ENCODE measurements at places on chromosomes 12 and 14.
A peak's percentile ranks its signal among the peaks of the same experiment; 100 is the strongest.

DNA sequence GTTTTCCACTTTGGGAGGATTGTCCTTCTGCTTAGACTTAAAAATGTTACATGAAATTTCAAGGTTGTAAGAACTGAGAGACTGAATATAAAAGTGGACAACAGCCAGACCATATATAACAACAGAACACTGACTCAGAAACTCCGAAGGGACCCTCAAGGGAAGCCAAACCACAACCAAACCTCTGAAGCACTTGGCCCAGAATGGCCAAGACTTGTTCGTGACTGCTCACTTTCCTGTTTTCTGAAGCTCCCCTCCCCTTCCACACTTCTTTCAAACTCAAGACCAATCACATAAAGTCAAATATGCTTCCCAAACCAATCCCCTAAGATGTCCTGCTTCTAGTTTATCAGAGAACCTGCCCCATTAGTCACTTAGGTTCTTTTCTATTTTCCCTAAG lies 13.7 kb downstream of the OR6J1 start:
- DNase-seq = no peak

DNA sequence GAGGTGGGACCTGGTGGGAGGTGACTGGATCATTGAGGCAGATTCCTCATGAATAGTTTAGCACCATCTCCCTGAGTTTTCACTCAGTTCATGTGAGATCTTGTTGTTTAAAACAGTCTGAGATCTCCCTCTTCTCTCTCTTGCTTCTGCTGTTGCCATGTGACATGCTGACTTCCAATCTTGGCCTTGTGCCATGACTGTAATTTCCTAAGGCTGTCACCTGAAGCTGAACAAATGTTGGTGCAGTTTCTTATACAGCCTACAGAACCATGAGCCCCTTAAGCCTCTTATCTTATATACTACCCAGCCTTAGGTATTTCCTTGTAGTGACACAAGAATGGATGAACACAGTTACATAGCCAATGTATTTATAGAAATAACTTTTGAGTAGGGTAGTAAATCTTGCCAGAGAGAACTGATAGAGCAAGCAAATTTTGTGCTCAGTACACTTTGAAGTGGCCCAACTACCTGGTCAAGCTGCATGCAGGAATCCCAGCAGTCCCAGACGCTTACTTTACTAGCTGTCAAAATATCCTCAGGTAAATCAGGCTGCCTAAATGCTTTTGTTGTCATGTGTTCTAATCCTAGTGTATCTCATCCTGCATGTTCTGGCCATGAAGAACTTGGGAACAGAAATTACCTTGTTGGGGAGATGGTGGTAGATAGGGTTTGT lies 445.6 kb upstream of the MIS18BP1 start:
- no peak for DNase-seq

DNA sequence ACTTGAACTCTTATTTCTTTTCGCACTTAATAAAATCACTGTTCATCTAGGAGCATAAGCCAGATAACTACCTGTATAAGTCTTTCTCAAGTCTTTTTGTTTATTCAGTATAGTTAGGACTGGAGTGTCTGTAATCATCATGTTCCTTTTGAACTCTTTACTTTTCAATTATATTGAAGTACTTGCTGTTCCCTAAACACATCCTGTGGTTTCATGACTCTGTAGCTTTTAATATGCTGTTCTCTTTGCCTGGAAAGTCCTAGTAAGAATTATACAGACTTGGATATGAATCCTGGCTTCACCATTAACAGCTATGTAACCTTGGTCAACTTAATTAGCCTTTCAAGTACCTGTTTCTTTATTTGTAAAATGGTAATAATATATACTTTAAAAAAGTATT lies 88.2 kb downstream of the CCDC91 start:
- no peak for DNase-seq

DNA sequence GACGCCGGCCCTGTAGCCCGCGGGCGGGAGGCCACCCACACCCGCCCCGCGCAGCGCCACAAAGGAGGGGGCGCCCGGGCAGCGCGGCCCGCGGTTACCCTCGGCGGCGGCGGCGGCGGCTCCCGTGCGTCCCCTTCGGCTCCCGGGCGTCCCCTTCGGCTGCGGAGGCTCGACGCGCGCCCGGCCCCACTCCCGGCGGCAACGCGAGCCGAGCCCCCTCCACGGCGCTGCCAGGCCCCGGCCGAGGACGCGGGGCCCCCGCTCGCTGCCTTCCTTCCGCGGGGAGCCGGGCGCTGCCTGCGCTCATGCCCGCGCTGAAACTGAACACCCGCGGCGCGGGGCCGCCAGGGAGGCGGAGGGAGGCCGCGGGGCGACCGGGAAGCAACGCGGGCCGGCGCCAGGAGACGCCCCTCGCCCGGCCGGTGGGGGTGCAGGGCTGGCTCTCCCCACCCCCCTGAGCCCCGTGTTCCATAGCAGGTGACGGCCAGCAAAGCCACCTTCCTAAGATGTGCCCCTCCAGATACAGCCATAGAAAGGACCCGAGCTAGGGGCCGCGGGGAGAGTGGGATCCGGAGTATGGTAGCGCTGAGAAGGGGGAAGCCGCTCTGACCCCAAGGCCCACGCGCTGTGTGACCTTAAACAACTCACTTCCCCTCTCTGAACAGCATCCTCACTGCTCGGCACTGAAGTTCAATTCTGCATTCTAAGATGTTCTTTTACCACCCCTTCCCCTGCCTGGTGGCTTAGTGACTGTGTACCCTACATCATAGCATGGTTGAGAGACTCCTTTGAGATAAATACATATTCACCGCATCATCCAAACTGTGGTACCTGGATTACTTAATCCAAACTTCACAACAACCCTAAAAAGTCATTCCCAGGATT lies 42.8 kb downstream of the KDM2B start:
- peak; percentile 16 for DNase-seq

DNA sequence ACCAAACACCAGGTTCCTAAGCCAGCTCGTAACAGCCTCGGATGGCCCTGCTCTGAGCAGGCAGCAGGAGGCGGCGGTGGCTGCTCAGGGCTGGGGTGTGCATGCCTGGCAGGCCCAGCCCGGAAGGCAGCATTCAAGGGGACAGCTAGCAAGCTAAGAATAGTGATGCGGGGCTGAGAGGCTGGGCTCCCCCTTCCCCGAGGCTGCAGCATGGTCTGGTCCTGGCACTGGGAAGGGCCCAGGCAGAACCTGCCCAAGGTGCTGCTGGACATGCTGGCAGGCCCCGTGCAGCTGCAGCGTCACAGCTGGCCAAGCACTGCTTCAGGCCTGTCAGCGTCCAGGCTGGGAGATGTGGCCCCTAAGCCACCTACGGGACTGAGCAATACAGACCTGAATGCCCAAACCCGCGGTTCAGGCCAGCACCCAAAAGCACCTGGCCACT lies 26.4 kb upstream of the NUDT14 start:
- no peak for DNase-seq

- DNase-seq = no peak
Measured at GRCh38 chr14:24059841-24060388, 8.1 kb downstream of the CARMIL3 start.

DNA sequence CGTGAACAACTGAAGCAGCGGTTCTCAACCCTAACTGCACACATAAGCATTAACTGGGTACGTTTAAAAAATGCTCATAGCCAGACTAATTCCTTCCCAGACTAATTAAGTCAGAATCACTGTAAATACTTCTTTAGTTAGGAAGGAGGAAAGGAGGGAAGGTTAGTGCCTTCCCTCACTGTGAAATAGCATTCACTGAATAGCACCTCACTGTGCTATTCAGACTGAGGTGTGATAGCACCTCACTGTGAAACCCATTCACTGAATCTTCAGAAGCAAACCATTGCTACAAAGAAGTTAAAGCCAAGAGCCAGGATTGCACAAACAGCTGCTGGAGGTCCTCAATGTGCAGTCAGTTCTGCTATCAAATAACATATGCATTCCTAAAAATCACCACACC lies 58.8 kb downstream of the RTN1 start:
- DNase-seq = no peak

All from CD4-positive, alpha-beta T cell treated with Interleukin-2 at 100 ng/mL for 4 hours (primary cell).